NT2/D1 (cell line): ENCODE measurements at places on chromosomes 1 and 21.

DNA sequence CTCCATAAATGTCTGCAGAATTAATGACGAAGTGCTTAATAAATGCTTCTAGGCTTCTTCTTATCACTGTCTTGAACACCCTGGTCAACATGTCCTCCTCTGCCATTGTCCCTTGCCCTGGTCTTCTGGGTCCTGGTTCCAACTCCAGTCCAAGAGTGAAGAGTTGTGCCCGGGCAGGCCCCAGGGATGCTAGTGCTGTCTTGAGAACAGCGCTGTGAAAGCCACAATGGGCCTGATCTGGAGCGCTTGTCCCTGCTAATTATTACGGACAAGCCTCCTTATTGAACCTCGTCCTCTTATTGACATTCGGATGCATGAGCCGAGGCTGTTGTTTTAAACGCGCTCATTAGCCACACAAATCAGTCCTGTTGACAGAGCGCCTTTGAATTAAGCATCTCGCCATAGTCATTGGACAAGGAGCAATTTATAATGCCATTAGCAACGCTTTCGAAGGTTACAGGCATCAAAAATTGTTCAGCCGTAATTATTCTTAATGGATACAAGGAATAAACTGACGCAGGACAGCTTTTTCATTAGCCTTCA lies 211.6 kb upstream of the POU3F1 start:
- DNase-seq = no peak

DNA sequence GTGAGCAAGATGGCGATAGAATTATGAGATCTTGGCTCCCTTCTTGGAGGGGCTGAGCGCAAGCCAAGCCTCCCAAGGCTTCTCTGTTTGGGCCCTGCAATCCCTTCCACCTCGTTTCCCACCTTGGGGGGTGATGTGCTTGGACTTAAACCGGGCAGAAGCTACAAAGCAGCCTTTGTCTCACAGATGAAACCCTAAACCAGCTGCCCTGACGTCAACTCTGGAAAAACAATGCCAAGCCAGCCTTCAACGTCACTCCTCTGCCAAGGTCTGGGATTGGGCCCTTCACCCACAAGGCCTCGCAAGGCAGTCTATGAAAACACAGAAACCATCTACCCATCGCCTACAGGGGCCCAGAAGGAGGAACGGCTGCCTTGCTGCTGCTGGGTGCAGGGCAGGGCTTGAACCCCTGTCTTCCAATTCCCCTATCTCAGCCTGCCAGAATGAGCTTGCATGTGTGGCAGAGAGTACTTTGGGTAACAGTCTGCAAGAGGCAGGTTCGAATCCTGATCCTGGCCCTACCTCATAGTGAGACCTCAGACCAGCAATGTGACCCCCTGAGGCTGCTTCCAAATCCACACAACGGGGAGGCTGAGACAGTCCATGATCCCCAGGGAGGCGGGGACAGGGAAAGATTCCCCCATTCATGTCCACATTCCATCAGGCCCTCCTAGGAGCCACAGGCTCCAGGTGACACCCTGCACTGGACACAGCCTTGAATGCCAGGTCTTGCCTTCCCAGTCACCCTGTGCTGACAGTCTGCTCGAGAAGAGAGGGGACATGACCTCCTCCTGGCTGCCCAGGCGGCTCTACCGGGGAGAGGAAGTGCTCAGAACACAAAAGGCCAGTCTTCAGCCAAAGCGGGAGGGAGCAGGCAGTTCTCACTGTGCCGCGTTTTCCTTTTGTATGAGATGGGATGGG lies 15.0 kb downstream of the IFFO2 start:
- DNase-seq = no peak

GRCh38 chr21:29810871-29811270 lies 128.9 kb downstream of the GRIK1 start:
- no peak for DNase-seq

DNA sequence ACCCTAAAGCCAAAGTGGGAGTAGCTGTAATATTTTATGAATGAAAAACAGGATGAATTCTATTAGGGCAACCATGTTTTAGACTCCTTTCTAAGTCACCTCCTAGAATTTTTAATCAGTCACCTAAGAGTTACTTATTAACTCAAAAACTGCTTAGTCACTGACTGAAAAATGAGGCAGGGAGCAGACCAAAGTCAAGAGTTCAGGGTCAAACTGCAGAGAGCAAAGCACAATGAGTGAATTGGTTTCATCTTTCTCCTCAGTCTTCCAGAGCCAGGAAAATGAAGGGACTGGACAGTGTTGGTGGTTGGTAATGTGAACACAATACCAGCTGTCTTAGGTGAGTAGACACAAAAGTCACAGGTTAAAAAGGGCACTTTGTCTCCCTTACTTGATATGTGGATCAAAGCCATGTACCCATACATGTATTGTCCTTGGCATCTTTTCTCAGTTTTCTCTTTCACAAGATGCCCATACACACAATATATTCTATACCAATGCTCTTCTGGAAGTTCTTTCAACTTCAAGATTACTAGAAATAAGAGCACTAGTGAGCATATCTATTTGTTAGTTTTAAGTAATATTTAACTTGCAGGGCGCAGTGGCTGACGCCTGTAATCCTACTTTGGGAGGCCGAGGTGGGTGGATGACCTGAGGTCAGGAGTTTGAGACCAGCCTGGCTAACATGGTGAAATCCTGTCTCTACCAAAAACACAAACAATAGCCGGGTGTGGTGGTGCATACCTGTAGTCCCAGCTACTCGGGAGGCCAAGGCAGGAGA lies 42.2 kb downstream of the ATP1B1 start:
- DNase-seq = no peak

GRCh38 chr1:158161446-158161845 lies 19.2 kb upstream of the CD1D start:
- DNase-seq = no peak

DNA sequence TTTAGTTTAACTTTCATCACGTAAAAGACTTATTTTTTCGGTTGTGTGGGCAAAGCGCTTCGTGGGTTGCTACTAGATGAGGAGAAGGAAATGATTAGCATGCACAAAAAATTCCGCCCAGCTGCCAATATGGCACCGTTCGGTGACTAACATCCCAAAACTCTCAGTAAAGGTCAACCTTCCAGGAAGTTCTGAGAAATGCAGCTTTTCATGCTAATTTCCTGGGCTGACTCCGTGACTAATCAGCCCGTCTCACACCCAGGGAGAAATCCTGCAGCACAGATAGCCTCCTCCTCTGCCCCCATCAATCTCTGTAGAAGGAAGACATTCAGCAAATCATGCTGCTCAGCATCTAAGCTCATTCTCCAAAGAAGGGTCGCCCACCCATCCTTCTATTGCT lies 34.1 kb downstream of the TMCO4 start:
- DNase-seq = no peak
